IMR-90 (cell line): ENCODE measurements at places on chromosomes 5 and 9. TPM values are rescaled to one million over a fixed set of nuclear protein-coding genes. Genes with fewer than 3 reads are reported as not detected.

- H3K36me3 ChIP-seq = no peaks in the 10 kb centered on the region
- no peak overlapping the region for H3K27ac ChIP-seq
- peaks cover under 1% of the 10 kb centered on the region; the same call in 1 of the 2 replicates for H3K27me3 ChIP-seq
- no peak for DNase-seq
- no peak overlapping the region for H3K4me3 ChIP-seq
- H3K4me1 ChIP-seq = no peaks in the 10 kb centered on the region
These were observed 6.0 kb upstream of the ADAMTS16 start for GRCh38 chr5:5134107-5134506.

DNA sequence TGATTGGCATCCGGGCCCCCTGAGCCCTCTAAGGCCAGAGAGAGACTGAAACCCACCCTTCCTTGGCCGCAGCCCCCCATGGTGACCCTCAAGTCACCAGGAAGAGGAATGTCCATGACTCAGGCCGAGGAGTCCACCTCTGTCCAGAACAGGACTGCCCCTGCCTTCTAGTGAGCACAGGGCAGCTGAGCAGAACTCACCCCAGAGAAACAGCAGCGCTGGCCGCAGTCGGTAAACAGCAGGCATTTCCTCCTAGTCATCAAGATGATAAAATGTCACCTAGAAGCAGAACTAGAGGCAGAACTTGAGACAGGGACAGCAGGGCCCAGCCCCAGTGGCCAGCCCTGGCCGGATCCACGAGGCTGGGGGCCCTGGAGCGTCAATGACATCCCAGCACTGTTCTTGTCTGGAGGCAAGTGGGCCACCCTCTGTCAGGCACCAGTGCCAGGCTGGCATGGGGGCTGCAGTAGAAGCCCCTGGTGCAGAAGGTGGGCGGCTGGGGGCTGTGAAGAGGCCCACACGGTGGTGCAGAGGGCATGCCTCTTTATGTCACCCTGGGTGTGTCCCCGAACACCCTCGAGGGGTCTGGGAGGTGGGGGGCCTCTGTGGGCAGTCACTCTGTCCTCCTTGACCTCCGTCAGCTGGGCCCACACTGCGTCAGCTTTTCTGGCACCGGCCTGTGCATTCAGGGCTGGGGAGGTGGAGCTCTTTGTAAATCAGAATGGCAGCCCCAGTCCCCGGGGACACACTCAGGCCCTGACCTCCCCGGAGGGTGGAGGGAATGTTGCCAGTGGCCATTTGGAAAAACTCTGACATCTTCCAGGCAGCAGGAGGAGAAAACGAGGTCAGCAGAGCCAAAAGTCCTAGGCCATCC, 83.0 kb downstream of the NTNG2 start:
- H3K27ac ChIP-seq = no peak overlapping the region
- H3K27me3 ChIP-seq = peaks cover 59% of the 10 kb centered on the region
- peaks cover 5% of the 10 kb centered on the region for H3K4me1 ChIP-seq
- DNase-seq = no peak
- no peak overlapping the region for H3K4me3 ChIP-seq
- H3K36me3 ChIP-seq = no peaks in the 10 kb centered on the region

DNA sequence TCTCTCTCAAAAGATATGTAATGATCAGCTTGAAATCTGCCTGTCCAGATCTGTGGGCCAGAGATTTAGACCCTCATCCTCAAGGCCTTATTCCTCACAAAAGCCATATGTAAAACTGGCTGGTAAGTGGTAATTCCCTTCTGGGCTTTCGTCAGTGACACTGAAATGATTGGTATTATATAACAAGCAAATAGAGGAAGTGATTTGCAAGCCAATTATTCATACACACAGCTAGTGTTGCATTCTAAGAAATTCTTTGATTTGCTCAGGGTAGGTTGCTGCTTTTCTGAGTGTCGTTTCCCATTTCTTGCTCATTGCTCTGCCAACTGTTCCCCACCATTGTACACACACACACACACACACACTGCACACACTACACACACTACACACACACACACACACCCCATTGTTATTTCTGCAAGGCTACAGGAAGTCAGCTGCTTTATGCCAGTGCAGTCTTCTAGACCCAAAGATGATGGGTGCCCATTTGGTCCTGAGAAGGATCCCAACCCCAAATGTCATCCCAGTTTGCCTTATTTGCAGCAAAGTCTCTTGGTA, 76.8 kb downstream of the PRLR start:
- DNase-seq = no peak
- H3K27me3 ChIP-seq = peaks cover 3% of the 10 kb centered on the region
- no peak overlapping the region for H3K27ac ChIP-seq
- no peaks in the 10 kb centered on the region for H3K36me3 ChIP-seq

DNA sequence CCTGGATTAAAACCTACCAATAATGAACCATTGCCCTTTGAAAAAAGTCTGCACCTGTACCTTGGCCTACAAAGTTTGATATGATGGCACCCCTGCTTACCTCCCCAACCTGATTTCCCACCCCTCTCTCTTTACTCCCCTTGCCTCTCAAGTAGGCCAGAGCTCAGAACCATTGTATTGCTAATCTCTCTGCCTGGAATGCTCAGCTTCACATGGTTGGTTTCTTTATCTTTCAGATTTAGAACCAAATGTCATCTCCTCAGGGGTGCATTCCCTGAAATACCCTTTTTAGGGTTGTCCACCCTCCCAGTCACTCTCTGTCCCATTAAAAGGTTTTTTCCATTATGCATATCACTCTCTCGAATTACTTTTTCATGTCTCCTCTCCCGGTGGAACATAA, 116.6 kb upstream of the VCAN start:
- H3K27me3 ChIP-seq = no peaks in the 10 kb centered on the region
- no peak overlapping the region for H3K4me3 ChIP-seq
- no peaks in the 10 kb centered on the region for H3K4me1 ChIP-seq
- H3K36me3 ChIP-seq = no peaks in the 10 kb centered on the region

GRCh38 chr9:89731262-89732182, 126.7 kb downstream of the GADD45G start:
- H3K36me3 ChIP-seq = no peaks in the 10 kb centered on the region
- H3K27ac ChIP-seq = no peak overlapping the region
- H3K4me3 ChIP-seq = no peak overlapping the region
- DNase-seq = no peak
- H3K27me3 ChIP-seq = no peaks in the 10 kb centered on the region

- peak within 1 kb of the TSS; percentile 99 for H3K27ac ChIP-seq
- peak; percentile 74 for DNase-seq
- H3K27me3 ChIP-seq = no peaks in the 10 kb centered on the region
These were observed at the start of gene SQSTM1 for GRCh38 chr5:179820483-179821297. Gene SQSTM1, plus strand, starts transcription at chr5:179820905. Its CDS starts 32 bp downstream, at chr5:179820937.

DNA sequence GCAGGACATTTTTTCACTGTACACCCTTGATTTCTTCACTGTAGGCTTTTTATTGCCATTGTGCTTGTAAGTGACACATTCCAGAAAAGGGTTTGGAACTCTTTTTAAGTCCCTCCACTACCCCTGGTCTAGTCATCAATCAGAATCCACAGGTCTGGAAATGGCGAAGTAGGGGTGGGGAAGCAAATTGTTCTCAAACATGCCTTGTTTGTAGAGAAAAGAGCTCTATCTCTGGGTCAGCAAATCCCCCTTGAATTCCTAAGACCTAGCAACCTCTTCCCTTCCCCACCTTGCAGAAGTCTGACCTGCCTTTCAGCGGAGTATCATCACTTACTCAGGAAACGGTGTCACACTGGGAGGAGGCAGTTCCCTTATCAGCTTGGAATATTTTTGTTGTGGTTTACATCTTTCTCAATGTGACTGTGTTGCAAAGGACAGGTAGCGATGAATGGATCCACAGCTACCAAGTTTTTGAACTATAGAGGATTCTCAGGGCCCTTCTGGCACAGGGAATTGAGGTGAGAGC, 3.2 kb downstream of the SH3RF2 start:
- no peak overlapping the region for H3K27ac ChIP-seq
- no peak overlapping the region for H3K4me3 ChIP-seq
- peaks cover 8% of the 10 kb centered on the region for H3K4me1 ChIP-seq
- no peak for DNase-seq

Gene ENC1
- 55.8 and 70.8 TPM in 2 replicates for total RNA-seq

Gene ERCC8
- 29.2 and 36.7 TPM in 2 replicates for total RNA-seq

Gene PCDHA1
- under 0.01 TPM in 1 of 2 replicates, not detected in the other for total RNA-seq

Gene SPOCK1
- 5.0 and 8.1 TPM in 2 replicates for total RNA-seq

Gene GRXCR2
- not detected in 2 replicates for total RNA-seq

Gene RGS7BP
- not detected in 2 replicates for total RNA-seq

Gene DMAC1
- 8.1 and 9.4 TPM in 2 replicates for total RNA-seq

Gene BTNL3
- not detected in 2 replicates for total RNA-seq
